Testis (tissue), 5 donors: ENCODE measurements at places on chromosomes 6 and 20.

- no peak for DNase-seq
These were observed 34.9 kb downstream of the RNF24 start for GRCh38 chr20:3980260-3981131.

DNA sequence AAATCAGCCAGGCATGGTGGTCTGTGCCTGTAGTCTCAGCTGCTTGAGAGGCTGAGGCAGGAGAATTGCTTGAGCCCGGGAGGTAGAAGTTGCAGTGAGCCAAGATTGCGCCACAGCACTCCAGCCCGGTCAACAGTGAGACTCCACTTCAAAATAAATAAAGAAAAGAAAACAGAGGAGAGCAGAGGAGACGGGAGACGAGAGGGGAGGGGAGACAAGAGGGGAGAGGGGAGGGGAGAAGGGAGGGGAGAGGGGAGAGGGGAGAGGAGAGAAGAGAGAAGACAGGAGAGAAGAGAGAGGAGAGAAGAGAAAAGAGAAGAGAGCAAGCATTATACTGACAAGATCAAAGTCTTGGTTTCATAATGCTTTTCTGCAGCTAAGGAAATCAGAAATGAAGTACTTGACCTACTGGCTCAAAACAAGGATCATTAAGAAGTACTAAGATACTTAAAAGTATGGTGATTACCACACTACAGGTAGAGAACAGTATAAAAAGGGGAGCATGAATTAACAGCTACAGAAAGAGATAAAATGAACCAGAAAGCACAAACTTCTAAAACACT lies 30.5 kb downstream of the FAM8A1 start:
- no peak for DNase-seq

- DNase-seq = no peak
These were observed 118.1 kb downstream of the VEGFA start for GRCh38 chr6:43887906-43888683.

DNA sequence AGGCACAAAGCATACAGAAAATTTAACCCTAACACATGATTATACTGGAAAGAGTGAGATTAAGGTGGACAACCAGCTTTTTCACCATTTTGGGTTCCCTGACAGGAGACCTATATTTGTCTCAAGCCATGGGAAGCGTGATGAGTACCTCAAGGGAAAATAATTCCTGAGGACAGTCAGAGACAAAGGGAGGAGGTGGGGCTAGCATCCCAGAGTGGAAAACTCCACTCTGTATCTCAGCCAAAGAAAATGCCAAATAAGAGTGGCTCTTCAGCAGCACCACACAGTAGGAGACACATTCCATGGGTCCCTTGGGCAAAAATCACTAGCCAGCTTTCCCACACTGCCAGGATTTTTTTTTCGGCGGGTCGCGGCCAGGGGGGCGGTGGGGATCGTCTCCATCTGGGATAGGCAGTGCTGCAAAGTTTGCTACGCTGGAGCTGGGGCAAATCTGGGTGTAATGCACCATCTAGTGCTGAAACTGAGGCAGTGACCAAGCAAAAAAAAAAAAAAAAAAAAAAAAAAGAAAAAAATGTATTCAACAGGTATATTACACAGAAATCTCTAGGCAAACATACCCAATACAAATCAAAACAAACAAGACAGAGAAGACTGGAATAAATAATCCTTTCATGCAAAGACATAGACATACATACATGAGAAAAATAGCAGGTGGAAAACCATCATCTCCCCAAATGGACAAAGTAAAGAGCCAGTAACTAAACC lies 77.3 kb upstream of the SLC35F1 start:
- DNase-seq = no peak

- no peak for DNase-seq
These were observed 75.0 kb upstream of the SULF2 start for GRCh38 chr20:47860049-47860830.

- peak; percentile 33 for DNase-seq
These were observed 179.8 kb downstream of the TASP1 start for GRCh38 chr20:13458860-13459451.

DNA sequence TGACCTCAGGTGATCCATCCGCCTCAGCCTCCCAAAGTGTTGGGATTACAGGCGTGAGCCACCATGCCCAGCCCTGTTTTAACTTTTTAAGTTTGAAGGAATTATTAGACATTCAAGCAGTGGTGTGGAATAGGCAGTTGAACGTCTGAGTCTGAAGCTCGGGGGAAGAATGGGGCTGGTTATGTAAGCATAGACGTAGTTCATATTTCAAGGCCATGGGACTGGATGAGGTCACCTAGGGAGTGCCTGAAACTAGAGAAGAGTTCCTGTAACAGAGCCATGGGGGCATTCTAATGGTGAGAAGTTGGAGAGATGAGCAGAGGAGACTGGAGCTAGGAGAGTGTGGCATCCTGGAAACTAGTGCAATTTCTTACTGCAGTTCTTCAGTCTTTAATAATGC lies 6.4 kb downstream of the CDKAL1 start:
- DNase-seq = no peak

DNA sequence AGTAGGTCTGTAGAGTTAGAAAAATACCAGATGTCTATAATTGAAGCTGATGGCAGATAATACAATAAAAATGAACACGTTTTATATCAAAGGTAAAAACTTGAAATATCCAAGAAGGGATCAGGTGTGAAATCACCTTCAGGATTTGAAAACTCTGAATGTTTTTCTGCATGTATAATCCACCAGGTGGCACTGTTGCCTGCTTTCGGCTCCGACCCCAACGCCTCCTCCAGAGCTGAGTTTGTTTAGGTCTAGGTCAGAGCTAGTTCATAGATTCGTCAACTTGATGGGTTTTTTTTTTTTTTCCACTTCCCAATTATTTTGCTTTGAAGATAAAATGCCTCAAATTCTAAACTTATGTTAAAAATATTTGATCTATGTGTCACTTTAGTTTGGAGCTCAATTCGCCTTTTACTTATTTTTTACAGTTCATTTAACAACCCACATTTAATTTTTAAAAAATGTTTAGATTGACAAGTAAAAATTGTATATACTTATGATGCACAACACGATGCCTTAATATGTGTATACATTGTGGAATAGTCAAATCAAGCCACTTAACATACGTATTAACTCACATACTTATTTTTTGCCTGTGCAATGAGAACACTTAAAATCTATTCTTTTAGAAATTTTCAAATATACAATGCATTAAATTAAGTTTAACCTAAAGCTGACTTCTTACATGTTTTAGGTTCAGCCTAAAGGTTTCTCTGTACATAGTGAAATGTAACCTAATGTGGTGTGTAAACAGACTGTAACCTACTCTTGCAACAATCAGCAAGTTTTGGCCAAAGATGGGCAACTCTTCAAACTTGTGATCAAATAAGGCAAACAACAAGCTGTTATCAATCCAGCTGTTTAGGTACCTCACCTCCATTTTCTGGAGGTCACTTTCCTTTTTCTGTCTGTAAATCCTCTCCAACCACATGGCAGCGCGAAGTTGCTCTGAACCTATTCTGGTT lies 39.4 kb upstream of the ENPP4 start:
- peak; percentile 75 for DNase-seq

DNA sequence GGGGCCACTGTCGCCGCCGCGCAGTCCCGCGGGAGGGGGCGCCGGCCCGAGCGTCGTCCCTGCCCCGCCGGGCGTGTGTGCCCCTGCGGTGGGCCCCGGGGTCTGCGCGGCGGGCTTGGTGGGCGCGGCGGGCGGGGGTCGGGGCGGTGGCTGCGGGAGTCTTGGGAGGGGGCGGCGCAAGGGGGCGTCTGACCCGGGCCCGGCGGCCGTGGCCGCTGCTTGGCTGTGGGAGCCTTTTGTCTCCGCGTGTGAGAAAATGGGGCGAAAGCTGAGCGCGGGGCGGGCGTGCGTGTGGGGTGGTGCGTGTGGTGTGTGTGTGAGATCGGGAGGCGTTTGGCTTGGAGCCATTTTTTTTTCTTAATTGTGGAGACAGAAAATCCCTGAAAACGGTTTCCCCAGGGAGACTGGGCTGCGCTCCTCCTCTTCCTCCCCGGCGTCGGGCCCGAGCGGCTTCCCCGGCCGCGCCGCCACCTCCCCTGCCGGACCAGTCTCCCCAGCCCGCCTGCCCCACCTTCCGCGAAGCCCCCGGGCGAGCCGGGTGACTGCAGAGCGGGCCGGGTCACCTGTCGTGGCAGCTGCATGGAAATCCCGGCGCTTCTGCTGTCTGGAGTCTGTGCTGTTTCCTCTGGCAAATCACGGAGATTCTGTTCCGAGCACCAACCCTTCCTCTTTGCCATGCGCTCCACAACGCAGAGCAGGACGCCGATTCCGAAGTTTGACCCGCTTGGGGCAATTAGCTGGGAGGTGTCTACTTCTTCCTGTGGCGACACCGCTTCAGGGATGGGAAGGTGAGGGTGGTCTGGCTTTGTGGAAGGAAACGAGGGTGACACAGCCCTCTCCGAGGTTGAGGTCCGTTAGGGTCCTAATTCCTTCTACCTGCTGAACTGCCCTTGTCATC lies 64.4 kb downstream of the GTF2H5 start:
- DNase-seq = peak; percentile 68

- DNase-seq = no peak
These were observed 75.2 kb downstream of the JPH2 start for GRCh38 chr20:44111712-44112335.

DNA sequence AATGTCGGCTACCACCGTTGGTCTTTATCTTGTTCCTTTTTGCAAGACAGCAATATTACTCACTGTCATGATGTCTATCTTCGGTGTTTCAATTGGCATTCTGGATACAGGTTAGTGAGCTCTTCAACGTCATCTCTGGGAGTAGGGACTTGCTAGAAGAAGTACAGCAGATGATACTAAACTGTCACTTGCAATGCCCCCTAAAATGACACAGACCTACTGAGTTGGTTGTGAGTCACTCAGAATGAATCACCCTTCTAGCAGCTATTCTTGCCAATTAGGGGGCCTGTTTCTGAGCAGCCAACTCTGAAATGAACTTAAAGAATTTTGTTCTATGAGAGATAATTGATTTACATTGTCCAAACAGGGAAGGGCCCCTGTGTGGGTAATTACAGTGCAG lies 176.5 kb downstream of the SLC16A10 start:
- no peak for DNase-seq

GRCh38 chr6:148749674-148750073 lies 2.8 kb downstream of the UST start:
- DNase-seq = no peak

GRCh38 chr6:41505122-41506049 lies 40.8 kb upstream of the FOXP4 start:
- DNase-seq = peak; percentile 84

DNA sequence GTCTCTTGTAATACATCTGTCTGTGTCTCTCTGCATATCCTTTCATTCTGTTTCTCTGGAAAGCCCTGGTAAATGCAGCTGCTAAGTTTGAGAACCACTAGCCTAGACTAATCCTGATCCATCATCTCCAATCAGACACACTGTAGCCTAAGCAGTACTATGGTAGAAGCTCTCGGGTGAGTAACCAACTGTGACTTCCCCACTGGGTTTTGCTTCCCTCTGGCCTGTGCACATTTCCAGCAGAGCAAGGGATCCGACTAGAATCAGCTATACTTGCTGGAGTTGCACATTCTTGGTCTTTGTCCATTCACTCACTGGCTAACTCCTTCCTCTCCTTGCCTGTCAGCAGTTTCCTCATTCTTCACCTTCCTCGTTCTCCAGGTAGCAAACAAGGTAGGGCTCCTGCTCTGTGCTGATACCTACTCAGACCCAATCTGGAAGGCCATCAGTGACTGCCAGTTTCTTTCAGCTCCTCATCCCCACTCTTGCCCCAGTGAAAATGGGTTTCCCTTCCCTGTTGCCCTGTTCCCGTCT lies 184.2 kb downstream of the PLCB4 start:
- DNase-seq = no peak

GRCh38 chr6:100657678-100658330 lies 193.1 kb upstream of the SIM1 start:
- no peak for DNase-seq

- DNase-seq = no peak
These were observed 140.7 kb upstream of the STXBP5 start for GRCh38 chr6:147063469-147064031.

DNA sequence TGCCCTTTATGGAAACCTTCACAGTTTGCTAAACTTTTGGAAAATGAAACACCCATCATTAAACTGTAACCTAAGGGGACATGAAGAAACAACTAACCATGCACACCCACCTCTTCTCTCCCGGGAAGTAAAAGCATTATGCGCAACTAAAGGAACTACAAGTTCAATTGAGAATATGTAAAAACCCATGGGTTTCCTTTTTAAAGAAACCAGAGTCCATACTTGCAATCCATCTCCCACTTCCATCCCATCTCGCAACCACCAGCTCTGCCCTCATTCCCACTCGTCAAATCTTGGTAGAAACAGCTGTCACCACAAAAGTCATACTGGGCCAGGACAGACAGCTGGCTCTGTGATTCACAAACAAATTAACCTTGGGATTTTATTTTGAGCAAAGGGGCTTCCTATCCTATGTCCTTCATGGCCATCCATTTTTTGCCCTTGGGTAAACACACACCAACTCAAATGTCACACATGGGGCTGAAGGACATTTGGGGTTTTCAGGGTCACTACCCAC lies 81.5 kb downstream of the HAO1 start:
- no peak for DNase-seq

- DNase-seq = peak; percentile 99
These were observed at the start of gene FYN for GRCh38 chr6:111873178-111874024. Gene FYN, minus strand, starts transcription at chr6:111873452. Its CDS starts 153,401 bp downstream, at chr6:111720051.

DNA sequence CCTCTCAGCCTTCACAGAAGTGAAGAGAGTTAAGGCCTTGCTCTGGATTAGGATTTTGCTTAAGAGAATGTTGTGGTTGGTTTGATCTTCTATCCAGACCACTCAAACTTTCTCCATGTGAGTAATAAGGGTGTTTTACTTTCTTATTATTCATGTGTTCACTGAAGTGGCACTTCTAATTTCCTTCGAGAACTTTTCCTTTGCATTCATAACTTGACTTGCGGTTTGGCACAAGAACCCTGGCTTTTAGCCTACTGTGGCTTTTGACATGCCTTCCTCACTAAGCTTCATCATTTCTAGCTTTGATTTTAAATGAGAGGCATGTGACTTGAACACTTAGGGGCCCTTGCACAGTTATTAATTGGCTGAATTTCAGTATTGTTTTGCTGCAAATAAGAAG lies 166.1 kb upstream of the OPRM1 start:
- DNase-seq = no peak

GRCh38 chr6:10030942-10031537 lies 383.8 kb downstream of the TFAP2A start:
- no peak for DNase-seq

- no peak for DNase-seq
These were observed 107.4 kb downstream of the TBX18 start for GRCh38 chr6:84657025-84657424.

DNA sequence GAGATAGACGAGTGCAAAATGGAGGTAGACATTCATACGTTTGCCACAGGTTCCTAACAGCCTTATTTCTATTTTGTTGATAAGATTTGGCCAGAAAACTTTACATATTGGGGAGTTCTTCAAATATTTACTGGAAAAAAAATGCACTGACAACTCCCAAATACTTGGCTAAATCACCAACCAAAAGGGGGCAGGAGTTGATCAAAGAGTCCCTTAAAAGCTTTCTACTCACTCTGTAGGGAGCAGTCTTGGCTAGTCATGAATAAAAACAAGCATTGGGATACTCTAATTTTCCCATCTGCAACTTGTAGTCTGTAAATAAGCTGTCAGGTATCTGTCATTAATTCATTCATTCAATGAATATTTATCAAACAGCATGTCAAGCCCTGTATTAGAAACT lies 18.4 kb downstream of the TENT5A start:
- DNase-seq = no peak
